ENCODE measurements at places on chromosomes 16 and 17.
A peak's percentile ranks its signal among the peaks of the same experiment; 100 is the strongest.

DNA sequence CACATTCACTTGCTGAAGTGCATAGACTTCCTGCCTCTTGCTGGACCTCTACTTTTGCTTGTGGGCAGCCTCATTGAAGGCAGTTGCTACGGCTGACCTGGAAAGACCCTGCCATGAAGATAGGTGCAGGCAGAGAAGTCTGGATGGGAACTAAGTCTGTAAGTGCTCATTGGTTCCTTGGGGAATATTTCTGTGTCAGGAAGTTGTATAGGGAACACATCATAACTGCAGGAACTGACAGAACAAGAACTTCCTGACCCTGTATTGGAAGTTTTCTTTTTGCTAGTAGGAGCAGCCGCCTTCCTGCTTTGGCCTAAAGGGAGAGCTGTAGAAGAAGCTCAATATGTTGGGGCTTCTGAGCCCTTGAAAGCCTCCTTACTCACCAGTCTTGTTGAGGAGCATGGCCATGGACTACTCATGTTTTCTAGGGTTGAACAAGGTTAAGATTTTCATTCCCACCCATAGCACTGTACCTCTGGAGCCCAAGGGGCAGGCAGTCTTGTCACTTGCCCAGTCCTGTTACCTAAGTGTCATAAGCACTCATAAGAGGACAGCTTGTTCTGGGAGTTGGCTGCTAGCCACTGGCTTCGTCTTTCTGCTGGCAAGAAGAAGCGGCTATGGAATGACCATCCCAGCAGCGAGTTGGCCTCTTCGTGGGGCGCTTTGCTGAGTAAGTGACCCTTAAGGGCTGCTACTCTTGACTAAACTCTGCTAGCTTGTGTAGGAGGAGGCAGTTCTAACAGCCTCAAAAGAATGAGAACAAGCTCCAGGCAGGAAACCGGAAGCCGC, 7.2 kb downstream of the UBFD1 start:
- DNase-seq: no peak

DNA sequence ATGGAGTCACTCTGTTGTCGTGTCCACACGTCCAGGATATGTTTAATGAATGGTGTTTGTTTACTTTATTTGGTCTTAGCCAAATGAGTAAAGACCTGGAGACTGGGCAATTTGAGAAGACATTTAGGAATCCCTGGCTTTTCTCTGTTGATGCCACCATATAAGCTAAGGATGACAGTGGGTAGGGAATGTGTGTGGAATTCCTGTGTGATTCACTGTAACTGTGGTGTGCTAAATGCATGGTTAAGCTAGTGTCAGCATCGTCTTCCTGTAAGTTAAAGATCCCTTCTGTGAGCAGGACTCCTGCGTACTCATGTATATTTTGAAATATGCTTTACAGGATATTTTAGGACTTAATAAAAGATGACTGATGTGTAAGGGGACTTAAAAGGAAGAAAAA, 26.4 kb downstream of the GOSR1 start:
- DNase-seq: no peak

DNA sequence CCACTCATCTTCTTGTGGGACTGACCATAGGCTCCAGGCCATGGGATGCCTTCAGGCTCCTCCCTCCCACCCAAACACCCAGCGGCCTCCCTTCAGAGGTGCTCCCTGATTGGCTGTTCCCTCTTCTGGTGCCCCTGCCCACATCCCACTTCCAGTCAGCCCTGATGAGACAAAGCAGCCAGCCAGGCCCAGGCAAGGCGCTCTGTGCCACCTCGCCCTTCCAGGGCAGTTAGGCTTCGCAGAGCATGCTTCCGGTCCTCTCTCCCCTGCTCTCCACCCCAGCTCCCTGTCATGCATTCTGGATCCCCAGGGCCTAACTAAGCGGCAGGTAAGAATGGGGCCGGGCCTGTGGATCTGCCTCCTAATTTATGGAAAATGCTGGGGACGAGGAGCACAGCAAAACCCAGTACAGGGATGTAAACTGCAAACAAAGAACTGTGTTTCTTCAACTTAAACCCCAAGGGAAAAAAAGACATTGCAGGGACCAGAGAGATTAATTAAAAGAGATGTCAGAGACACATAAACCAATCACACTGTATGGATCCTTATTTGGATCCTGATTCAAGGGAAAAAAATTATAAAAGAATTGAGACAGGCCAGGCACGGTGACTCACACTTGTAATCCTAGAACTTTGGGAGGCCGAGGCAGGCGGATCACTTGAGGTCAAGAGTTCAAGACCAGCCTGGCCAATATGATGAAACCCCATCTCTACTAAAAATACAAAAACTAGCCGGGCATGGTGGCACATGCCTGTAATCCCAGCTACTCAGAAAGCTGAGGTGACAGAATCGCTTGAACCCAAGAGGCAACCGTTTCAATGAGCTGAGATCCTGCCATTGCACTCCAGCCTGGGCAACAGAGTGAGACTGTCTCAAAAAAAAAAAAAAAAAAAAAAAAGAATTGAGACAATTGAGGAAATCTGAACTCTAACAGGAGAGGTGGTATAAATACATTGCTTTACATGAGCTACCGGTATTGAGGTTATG, 26.0 kb downstream of the ZDHHC7 start:
- DNase-seq: no peak

DNA sequence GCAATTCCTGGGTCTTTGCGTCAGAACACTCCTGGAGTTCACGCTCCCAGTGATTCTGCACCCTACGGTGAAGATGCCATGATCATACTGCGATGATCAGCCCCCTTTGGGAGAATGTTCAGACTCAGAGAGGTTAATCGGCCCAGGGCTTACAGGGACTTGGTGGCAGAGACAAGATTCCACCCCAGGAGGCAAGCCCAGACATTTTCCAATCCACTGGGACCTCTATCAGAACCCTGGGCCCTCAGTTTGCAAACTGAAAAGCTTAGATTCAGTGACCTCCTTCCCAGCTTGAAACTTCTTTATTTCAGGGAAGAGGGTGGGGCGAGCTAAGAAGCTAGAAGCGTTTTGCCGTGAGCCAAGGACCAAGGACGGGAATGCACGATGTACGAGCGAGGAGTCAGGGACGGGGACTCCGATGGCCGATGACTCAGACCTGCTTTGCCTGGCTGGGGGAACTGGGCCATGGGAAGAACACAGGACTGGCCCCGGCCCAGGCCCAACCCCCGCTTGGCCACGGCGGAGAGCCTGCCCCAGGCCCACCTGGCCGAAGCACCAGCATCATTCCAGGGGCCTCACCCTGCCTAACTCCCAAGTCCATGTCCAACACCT, 34.7 kb downstream of the SOCS3 start:
- no peak for DNase-seq

- no peak for DNase-seq
Measured at GRCh38 chr17:34398990-34399389, 36.0 kb upstream of the CCL1 start.

GRCh38 chr17:44187131-44187899, 543 bp downstream of the TMUB2 start:
- no peak for DNase-seq

- no peak for DNase-seq
Measured at GRCh38 chr16:78496189-78496588, 396.7 kb downstream of the WWOX start.

GRCh38 chr17:17106756-17107155, 64.5 kb downstream of the MPRIP start:
- no peak for DNase-seq

GRCh38 chr17:67993998-67994361, 2.3 kb downstream of the C17orf58 start:
- no peak for DNase-seq

DNA sequence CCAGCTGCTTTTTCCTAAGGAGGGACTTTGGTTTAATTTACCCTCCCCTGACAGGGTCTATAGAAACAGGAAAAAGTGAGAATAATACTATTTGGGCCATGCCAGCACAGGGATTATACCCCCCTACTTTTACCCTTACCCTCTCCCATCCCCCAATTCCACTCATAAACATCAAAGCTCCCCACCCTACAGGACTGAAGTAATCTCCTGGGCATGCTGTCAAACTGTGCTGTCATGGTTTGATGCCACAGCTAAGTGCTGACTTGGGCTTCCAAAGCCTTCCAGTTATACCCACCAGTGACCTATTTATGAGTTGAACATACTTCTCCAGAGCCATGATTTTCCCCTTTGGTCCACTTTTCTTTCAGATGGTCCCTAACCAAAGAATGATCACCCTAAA, 12.8 kb downstream of the PHF12 start:
- no peak for DNase-seq

DNA sequence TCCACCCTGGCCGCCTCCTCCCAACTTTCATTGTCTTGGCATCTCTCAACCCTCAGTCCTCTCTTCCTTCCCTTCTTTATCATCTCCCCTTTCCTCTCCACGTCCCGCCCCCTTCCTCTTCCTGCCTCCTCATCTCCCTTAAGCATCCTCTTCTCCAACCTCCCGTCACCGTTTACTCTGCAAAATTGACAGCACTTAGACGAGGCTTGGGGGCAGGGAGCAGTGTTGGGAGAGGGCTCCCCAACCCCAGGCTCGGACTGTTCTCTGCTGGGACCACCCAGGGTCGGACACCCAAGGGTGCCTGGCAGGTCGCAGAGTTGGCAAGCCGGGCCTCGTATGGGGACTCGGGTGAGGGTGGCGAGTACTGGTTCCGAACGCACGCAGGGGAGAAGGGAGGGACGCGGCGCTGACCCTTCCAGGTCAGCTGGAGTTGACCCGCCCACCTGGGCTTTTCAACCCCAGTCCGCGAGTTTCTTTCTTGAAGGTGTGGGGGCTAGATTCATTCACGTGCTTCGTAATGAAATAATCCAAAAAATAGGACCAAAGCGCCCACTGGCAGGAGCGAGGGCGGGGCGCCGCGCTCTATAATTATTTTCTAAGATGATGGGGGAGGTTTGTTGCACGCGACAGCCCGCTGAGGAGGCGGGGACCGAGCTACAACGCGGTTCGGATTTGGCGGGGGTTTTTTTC, 775 bp upstream of the PAGR1 start:
- DNase-seq: no peak

- DNase-seq: no peak
Measured at GRCh38 chr17:59181481-59181880, 25.9 kb downstream of the PRR11 start.

GRCh38 chr16:82832821-82833220, 206.1 kb downstream of the CDH13 start:
- DNase-seq: no peak

DNA sequence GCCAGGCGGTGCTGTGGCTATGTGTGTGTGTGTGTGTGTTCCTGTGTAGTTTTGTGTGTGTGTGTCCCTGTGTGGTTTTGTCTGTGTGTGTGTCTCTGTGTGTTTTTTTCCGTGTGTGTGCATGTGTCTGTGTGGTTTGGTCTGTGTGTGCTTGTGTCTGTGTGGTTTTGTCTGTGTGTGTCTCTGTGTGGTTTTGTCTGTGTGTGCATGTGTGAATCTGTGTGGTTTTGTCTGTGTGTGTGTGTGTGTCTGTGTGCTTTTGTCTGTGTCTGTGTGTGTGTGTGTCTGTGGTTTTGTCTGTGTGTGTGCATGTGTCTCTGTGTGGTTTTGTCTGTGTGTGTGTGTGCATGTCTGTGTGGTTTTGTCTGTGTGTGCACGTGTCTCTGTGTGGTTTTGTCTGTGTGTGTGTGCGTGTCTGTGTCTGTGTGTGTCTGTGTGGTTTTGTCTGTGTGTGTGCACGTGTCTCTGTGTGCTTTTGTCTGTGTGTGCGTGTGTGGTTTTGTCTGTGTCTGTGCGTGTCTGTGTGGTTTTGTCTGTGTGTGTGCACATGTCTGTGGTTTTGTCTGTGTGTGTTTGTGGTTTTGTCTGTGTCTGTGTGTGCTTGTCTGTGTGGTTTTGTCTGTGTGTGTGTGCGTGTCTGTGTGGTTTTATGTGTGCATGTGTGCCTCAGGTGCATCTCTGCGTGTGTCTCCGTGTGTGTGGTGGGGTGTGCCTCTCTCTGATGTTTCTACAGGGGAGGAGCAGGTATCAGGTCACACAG, 62.3 kb downstream of the ZDHHC7 start:
- no peak for DNase-seq

GRCh38 chr17:67682196-67682595, 35.5 kb upstream of the NOL11 start:
- DNase-seq: no peak

- DNase-seq: no peak
Measured at GRCh38 chr17:39151150-39151942, at the start of gene PLXDC1. Gene PLXDC1 (minus strand): TSS chr17:39151637. CDS start chr17:39151437, 200 bp downstream.

- DNase-seq: no peak
Measured at GRCh38 chr16:74725651-74726455, 25.2 kb upstream of the MLKL start.

DNA sequence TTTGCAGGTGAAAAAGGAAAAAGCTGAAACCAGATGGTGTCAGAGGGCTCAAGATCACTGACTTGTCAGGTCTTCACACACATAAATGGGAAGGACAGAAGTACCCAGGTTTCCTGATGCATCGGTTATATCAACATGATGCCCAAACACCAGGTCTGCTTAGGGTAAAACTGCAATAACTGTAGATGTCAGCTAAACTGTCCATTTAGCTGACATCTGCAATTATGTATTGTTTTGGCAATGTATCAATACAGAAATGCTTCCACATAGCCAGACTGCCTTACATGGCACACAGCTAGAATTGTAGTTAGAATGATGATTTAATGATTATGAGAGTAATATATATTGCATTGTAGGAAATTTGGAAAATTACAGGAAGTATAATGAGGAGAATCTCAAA, 5.0 kb downstream of the ACSM3 start:
- no peak for DNase-seq

GRCh38 chr16:269061-269796, 6.5 kb downstream of the RGS11 start:
- no peak for DNase-seq

DNA sequence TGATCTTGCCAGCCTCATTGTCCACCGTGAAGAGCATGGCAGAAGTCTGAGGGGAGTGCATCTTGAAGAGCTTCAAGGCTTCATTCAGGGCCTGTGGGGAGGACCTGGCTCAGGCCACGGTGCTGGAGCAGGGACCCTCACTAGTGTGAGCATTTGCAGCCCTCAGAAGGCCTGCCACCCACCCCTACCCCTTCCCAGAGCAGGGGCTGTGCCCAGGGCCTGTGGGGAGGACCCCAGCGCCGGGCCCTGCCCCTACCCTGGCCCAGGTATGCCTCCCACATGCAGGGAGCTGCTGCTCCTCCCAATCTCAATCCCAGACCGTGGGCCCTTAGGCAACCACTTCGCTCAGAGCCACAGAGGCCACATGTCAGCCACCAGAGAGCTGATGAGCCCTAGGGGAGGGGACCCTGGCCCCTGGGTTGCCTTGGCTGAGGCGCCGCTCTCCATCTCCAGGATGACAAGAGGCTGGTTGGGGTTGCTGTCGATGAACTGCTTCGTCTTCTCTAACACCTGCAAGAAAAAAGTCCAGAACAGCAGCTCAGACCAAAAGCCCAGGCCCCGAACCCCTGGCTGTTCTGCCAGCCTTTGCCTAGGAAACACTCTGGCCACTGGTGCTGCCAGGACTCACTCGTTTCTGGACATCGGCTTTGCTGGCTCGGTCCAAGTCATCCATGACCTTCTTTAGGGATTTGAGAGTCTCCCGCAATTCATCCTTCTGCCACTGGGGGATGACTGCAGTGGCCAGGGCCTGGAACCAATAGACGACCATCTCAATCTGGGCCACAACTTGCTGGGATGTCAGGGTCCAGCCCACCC, 1.8 kb upstream of the EXOSC6 start:
- DNase-seq: peak; percentile 23

GRCh38 chr16:3594316-3595109, 16.9 kb downstream of the SLX4 start:
- DNase-seq: no peak

GRCh38 chr16:58094791-58095574, 34.2 kb downstream of the CFAP20 start:
- DNase-seq: no peak
